T-helper 2 cell (primary cell): ENCODE measurements at places on chromosomes 11 and 22.

GRCh38 chr22:18991821-18992442, 55.8 kb upstream of the PRODH start:
- DNase-seq = no peak

- DNase-seq = no peak
Observed at GRCh38 chr11:8283100-8283464, 19.4 kb upstream of the LMO1 start.

GRCh38 chr11:78192223-78192719, 3.6 kb downstream of the USP35 start:
- DNase-seq = no peak

- no peak for DNase-seq
Observed at GRCh38 chr11:124612567-124613246, 1.5 kb downstream of the PANX3 start.

- DNase-seq = no peak
Observed at GRCh38 chr11:74559110-74559933, 33.1 kb upstream of the POLD3 start.

DNA sequence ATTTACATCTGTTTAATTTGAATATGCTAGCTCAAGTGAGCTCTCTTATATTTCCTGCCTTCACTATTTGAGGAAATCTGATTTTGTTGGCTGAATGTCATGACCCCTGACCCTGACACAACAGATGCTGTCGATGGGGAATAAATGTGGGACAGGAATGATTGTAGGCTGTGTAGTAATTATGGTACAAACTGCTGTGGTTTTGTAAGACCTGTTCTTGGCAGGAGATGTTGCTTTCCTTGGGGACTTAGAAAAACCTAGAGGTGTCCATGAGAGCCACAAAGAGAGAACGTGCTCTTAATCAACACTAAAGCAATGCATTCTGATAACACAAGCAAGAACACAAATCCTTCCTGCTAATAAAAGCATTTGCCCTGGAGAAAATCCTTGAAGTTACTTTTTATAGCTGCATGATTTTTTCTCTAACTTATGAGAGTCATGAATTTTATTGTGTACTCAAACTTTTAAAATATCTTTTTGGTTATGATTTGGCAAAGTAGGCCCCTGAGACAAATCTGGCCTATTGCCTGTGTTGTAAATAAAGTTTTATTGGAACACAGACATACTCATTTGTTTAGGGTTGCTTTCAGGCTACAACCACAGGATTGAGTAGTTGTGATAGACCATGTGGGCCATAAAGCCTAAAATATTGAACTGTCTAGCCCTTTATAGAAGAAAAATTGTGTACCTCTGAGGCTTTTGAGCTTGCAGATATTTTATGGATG, 90.2 kb downstream of the DDX10 start:
- DNase-seq = no peak
